ENCODE measurements at places on chromosomes 2 and 18.

GRCh38 chr2:121132054-121132761 lies 152.8 kb downstream of the TFCP2L1 start:
- no peak for DNase-seq

DNA sequence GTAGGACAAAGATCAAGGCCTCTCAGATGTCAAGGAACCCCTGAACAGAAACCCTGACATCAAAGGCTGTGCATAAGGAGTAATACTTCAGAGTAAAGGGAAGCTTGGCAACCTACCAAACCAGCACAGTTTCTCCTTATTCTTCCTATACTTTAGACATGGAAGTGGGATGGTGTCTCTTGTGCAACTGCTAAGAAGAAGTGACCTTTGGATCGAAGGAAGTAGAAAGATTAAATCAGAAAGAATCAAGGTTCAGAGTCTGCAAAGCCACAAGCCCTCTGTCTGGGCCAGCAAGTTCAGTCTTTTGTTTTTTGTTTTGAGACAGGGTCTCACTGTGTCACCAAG lies 66.2 kb upstream of the SLC39A10 start:
- no peak for DNase-seq

- DNase-seq: no peak
These were observed 71.2 kb downstream of the MBP start for GRCh38 chr18:77061281-77061945.

- no peak for DNase-seq
These were observed 30.7 kb upstream of the ERCC3 start for GRCh38 chr2:127324635-127325034.

- no peak for DNase-seq
These were observed 128.7 kb downstream of the CAPN13 start for GRCh38 chr2:30678410-30679137.

DNA sequence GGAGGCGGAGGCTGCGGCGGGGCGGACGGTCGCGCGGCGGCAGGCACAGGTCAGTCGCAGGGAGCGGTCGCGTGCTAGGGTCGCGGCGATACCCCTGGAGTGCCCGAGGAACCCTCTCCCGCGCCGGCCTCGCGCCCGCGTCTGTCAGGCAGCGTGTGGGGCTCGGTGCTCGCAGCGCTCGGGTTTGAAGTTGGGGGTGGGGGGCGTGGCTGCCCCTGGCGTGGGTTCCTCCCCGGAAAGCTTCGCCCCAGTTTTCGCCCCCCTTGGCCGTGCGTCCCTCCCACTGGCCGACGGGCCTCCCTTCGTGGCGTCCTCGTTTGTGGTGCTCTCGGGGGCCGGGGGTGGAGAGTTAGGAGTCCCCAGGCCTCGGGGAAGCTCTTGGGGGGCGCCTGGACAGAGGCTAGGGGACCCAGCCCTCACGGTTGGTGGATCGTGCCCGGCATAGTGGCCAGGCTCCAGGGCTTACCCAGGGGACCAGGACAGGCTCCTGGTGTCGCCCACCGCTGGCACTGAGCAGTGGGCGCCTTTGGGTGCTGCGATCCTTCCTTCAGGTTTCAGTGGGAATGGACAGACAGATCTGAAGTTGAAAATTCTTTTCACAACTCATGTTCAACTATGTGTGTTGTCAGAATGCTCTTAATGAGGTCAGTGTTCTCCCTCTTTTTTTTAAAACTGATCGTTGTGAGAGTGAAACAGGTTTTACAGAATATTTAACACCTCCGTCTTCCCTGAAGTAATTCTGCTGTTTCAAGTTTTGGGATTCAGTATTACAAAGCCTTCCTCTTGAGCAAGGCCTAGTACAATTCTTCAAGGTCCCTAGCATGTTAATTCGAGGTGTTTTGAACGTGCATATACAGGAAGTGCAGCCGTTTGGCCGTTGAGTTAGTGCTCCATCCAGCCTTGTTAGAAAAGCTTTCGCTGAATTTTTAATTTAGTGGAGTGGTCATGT lies 604 bp downstream of the RALBP1 start:
- DNase-seq: peak; percentile 53

GRCh38 chr2:233674995-233675394 lies 3.3 kb downstream of the UGT1A9 start:
- no peak for DNase-seq

- no peak for DNase-seq
These were observed 255.4 kb downstream of the NDUFA10 start for GRCh38 chr2:239769554-239770245.

DNA sequence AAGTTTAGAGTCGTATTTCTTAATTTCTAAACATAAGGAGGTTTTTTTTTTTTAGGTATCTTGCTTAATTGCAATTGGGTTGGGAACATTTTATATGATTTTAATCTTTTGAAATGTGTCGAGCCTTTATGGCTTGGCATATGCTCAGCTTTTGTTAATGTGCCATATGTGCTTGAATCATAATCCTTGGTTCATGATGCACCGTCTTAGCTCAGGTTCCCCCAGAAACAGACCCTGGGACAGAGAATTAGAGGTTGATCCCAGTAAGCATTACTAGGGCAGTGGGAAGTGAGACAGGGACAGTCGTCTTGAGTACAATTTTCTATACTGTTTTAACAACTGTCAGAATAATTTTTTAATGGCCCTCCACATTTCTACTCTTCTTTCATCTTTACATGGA lies 9.3 kb downstream of the CHCHD5 start:
- no peak for DNase-seq

GRCh38 chr2:144096531-144096930 lies 423.4 kb downstream of the ZEB2 start:
- DNase-seq: no peak

- no peak for DNase-seq
These were observed 160.1 kb downstream of the TWIST2 start for GRCh38 chr2:239008004-239008403.

GRCh38 chr18:7980136-7980535 lies 413.0 kb downstream of the PTPRM start:
- no peak for DNase-seq

GRCh38 chr2:109473616-109474318 lies 140.0 kb downstream of the SEPTIN10 start:
- DNase-seq: no peak

GRCh38 chr2:219461047-219461514 lies 26.4 kb downstream of the SPEG start:
- DNase-seq: no peak

DNA sequence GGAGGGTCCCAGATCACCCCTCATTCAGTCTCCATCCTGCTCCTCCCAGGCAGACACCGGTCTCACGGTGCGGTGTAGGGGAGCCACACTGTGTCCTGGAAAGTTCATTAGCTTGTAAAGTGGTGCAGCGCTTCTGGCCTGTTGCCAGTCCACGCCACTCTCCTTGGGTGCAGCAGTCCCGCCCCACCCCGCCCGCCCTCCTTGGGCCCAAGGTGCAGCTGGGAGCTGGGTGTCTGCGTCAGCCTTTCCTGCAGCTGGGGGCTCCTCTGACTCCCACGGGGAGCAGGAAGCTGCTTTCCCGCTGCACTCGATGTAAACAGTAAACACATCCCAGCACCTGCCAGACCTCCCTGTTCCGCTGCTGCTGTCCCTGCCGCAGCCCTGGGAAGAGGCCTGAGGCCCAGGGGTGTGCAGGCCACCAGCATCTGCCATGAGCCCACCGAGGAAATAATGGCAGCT lies 53.8 kb upstream of the ASB18 start:
- no peak for DNase-seq

DNA sequence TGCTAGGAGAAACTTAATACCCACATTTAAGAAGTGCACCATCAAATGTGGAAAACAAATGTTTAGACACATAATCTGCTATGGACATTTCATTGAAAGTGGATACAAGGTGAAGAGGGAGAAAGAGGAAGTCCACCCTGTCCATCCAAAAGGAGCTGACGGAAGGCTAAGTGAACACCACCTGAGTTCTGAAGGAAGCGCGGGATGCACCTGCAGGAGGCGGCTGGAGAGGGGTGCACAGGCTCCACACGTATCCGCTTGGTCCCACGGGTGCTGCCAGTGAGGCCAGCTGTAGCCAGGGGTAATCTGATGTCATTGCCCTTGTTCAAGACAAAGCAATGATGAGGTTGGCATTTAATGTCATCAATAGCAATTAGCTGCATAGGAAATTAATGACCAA lies 75.9 kb upstream of the TMEM18 start:
- no peak for DNase-seq

DNA sequence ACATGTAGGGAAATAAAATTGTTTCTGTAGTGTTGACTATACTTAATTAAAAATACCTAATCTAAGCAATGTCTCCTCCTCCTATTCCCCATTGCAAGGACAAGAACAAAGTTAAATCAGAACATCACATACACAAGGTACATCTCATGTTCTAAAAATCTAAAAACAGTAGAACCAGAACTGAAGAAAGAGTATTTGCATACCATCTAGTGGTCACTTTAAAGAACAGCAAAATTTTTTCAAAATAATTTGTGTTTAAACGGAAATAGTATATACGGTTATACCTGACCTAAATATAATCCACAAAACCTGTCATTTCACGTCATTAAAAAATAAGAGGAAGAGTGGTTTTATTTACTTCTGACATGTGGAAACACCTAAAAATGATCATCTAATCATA lies 294.3 kb upstream of the KCNH7 start:
- no peak for DNase-seq

DNA sequence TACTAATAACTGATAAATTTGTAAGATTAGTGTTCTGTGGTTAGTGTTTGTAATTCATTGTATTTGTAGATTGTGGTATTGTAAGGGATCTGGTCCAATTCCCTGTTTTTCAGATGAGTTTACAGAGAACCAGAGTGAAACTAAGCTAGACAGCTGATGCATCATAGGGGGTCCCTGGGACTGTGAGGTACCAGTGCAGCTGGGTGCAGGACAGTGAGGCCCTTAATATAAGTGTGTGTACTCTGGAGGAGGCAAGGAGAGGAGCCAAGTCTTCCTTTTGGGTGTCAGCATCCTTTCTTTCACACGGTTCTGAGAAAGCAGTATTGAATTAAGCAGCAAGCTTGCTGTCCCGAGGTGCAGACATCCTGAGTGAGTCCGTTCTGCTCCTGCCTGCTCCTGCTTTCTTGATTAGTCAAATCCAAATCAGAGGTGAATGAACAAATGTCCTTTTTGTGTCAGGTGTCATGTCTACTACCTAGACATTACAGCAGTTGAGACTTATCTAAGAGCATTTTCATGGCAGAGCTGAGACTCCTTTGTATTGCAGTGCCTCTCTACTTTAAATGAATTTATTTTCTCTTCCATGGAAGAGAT lies 194.9 kb downstream of the MCFD2 start:
- DNase-seq: no peak

GRCh38 chr2:27800856-27801255 lies 29.3 kb downstream of the MRPL33 start:
- no peak for DNase-seq

- no peak for DNase-seq
These were observed 52.1 kb downstream of the PSTPIP2 start for GRCh38 chr18:46019936-46020335.

DNA sequence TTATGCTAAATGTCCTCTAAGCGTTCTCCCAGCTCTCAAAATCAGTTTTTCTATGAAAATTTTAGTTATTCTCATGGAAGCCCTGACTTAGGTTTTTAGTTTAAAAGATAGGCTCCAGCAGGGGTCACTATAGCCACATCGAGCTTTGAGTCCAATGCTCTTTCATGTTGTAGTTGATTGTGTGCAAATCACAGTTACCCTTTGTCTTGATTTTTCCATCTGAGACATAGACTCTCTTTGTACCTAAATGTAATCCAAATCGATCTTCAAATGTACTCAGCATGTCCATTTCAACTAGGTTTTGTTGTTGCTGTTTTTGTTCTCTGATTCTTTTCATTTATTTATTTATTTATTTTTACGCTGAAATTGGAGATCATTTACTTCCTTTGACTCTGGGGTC lies 26.4 kb upstream of the MSTN start:
- no peak for DNase-seq

GRCh38 chr2:48369971-48370370 lies 160.0 kb upstream of the STON1 start:
- DNase-seq: no peak

- DNase-seq: no peak
These were observed 536.4 kb upstream of the PIK3C3 start for GRCh38 chr18:41418598-41418997.

DNA sequence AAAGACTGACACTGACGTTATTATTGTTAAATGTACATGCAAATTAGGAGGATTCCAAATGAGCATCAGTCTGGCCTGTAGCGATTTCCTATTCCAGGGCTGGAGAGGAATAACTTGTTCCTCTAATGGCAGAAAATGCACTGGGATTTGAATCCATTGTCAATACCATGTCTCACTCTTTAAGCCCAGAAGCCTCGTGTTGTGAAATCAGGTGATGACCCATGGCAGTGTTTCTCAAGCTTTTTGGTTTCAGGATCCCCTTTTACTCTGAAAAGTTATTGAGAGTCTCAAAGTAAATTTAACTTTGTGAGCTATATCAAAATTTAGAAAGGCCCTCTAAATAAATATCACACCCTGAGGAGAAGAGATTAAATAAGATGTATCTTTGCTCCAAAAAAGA lies 279.2 kb downstream of the GALR1 start:
- DNase-seq: no peak

DNA sequence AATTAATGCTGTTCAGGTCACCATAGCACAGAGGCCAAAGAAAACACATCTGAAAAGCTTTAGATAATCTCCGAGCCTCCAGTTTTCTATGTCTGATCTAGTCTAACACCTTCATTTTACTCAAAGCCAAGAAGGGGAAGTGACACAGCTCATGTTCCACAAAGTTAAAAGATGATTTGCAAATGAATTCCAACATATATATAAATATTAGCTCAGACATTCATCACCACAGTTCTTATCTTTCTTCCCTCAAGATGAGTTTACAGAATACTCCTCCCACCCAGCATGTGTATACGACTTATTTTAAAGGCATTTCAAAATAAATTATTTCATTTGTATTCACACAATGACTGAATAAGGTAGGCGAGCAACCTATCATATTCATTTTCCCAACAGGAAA lies 82.4 kb downstream of the AAK1 start:
- DNase-seq: no peak

- DNase-seq: no peak
These were observed 176.8 kb upstream of the LRP1B start for GRCh38 chr2:142307616-142308115.

- DNase-seq: no peak
These were observed 125.3 kb upstream of the APCDD1 start for GRCh38 chr18:10329101-10329500.

GRCh38 chr2:29463181-29463900 lies 348.1 kb downstream of the CLIP4 start:
- no peak for DNase-seq

GRCh38 chr18:22422909-22423548 lies 5.3 kb upstream of the CTAGE1 start:
- no peak for DNase-seq

GRCh38 chr2:127155028-127155581 lies 48.2 kb upstream of the BIN1 start:
- DNase-seq: no peak

GRCh38 chr2:130776550-130776949 lies 21.2 kb downstream of the AMER3 start:
- no peak for DNase-seq
